Activated naive CD4-positive, alpha-beta T cell treated with Interleukin-2 at 50 U/mL for 16 hours (primary cell): ENCODE measurements at places on chromosomes 5 and 9.

- DNase-seq, result no peak
Measured at GRCh38 chr5:10306806-10307205, 896 bp downstream of the CMBL start.

GRCh38 chr9:108812396-108813025, 43.3 kb downstream of the ACTL7B start:
- no peak for DNase-seq

DNA sequence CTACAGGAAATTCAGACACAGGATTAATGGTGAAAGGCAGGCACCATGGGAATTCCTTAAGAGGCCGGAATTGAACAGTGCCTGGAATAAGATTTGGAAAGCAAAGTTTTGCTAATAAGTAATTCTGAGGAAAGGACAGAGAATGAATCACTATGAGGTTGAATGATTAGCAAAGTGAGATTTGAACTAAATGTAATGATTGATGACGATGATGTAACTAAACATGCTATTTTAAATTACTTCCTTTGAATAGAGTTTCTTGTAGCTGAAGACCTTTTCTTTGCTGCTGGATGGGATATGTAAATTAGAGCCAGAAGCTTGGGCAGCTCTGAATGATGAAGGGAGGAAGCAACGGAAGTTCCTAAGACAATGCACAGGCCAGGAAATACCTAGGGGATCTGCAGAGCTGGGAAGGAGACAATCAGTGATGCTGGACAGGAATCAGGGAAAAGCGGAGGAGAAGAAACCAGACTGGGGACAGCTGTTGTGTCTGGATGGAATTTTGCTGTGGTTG, 482.0 kb downstream of the PSAT1 start:
- DNase-seq, result no peak

DNA sequence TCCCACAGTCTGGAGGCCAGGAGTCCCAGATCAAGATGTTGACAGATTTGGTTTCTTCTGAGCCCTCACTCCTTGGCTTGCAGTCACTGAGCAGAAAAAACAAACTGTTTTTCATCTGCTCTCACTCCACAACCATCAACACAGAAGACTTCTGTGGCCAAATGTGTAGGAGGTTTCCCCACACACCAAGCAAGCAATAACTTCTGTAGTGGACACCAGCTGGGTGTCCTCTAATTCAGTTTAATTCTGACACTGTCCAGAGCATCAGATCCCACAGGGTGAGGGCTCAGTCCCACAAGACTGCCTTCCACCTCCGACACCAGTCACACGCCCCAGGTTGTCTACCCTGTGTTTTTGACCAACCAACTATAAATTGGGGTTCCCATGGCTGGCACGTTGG, 209.9 kb downstream of the AOPEP start:
- DNase-seq, result no peak

DNA sequence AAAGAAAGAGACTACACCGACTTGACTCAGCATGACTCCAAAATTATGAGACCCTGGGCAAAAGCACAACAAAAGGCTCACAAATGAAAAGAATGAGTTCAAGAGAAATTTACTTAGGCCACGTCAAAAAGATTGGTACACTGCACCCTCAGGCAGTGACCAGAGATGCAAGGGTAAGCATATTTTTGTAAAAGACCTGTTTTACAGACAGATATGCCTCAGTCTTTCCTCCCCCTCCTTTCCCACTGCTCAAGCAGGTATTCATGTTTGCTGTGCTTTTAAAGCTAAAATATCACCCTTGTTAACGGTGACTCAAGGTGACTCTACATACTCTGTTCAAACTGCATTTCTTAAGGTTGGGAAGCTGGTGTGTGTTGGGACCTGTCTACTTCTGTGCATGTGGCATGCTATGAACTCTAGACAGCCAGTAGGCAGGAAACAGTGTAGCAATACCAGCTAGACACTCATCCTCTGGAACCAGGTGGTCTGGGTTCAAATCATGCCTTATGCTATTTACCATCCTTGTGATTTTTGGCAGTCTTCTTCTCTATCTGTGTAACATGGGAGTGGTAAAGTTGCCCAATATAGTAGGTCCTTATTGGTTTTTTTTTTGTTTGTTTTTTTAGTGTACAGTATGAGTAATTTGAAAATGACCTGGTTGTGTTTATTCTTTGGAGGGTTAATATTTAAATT, 98.7 kb downstream of the TLE4 start:
- no peak for DNase-seq

DNA sequence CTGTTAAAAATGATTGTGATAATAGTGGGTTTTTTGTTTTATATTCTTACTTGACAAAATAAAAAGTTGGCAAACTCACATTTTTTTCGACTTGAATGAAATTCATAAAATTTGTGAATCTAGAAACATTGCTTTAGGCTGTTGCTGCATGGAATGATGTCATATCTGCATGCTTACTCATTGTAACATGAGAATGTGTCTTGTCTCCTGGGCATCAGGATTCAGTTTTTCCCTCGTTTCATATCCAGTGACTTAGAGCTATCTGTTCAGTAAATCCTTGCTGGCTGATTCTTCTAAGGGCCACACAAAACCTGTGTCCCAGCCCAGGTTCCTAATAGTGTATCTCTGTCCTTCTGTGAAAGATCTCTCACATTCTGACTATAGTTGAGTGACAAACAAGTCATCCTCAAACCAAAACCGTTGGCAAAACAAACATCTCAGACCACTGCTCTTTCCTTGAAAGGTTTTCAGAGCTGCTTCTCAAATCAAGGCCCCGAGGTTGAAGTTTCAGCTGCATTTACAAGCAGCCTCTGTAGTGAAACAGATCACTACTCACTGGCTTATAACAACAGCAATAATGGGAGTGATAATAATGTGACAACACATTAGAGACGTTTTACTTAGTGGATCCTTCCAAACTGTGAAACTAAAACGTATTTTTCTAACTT, 95.0 kb downstream of the NPR3 start:
- DNase-seq, result no peak

- DNase-seq, result peak; percentile 54
Measured at GRCh38 chr9:95048225-95049087, 269.1 kb downstream of the FANCC start.

DNA sequence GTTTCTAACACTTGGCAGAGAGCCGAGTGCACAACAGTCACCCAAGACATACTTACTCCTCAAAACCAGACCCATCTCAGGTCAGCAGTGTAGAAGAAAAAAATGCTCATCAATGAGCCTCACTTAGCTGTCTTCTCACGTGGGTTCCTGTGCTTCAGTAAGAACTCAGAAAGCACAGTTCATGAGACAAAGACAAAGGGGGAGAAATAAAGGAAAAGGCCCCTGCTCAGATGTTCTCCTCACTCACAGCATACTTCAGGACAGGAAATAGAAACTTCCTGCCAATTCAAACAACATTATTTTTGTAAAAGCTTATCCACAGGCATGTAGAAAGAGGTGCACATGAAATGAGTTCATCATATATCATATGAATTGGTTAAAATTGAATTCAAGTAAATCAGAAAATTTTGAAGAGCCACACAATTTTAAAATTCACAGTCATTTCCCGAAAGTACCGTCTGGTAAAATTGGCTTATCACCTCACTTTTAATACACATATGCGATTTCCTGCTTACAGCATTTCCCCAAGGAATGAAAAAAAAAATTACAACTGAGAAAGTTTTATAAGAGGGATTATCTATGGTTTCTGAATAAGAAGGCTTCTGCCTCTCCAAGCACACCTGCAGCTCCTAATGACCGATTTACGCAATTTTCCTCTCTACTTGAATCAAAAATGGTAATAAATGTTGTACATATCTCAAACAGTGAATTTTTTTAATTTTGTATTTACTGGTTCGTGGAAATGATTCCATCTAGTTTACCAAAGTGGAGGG, 328.3 kb downstream of the TMEM167A start:
- no peak for DNase-seq

GRCh38 chr9:126932871-126933321, 18.3 kb downstream of the RALGPS1 start:
- no peak for DNase-seq

DNA sequence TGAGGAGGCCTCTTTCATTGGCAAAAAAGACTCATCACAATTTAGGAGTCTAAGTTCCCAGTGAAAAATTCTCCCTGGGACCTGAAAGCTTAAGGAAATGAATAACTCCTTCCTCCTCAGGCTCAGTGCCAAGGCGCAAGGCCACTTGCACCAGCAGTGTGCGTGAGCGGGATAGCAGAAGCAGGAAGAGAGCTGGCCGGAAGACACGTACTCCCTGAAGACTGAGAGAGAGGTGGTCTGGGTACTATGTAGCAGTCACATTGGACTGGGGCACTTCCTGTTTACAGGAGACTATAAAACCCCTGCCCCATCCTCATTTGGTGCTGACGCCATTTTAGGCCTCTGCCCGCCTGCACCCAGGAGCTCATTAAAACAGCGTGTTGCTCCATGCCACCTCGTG, 66.3 kb upstream of the IL33 start:
- DNase-seq, result no peak

DNA sequence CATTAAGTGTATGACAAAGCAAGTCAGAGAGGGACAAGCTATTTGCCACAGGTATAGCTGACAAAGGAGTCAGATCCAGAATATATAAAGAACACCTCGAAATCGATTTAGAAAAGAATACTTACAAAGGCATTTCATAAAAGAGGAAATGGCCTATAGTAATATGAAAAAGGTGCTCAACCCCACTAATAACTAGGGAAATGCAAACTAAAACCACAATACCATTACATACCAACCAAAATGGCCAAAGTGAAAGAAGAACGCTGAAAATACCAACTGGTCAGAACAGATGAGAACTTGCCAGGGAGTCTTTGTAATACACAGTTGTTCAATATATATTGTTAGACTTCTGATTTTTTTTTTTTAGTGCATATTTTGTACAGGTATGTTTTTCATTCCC, 152.9 kb downstream of the CDC42SE2 start:
- DNase-seq, result no peak

DNA sequence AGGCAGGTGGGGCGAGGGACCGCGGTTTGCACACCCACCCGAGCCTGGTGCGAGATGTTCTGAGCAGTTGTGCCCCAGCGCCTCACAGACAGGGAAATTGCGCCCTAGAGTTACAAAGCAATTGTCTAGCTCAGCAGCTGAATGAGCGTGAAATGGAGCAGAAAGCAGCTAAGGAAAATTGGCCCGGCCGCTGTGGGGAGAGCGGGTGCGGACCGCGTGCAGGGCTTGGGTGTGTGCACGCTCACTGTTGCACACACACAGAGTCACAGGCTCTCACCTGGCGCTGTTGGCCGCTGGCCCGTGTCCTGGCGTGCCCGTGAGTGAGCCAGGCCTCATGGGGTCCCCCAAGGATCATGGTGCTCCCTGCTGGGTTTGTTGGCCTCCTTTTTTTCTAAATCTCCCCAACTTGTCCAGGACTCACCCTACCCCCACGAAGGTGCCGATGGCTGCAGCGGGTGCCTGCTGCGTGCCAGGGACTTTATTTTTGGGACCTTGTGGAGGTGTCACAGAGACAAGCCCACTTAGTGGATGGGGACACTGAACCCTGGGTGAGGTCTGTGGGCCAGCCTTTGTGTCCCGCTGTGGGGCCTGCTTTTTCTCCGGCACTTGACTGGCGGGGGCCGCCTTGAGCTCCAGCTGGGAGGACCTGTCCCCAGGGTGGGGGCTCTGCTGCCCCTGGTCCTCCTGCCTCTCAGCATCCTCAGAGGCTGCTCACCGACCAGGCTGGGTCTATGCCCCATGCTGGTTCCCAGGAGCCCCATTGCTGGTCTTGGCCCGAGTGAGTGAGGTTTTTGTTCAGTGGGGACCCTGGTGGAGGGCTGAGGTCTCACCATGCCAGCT, 5.2 kb downstream of the RXRA start:
- no peak for DNase-seq

- no peak for DNase-seq
Measured at GRCh38 chr9:127762111-127762676, 16.3 kb downstream of the SH2D3C start.

GRCh38 chr9:18317896-18318295, 156.1 kb upstream of the ADAMTSL1 start:
- no peak for DNase-seq

DNA sequence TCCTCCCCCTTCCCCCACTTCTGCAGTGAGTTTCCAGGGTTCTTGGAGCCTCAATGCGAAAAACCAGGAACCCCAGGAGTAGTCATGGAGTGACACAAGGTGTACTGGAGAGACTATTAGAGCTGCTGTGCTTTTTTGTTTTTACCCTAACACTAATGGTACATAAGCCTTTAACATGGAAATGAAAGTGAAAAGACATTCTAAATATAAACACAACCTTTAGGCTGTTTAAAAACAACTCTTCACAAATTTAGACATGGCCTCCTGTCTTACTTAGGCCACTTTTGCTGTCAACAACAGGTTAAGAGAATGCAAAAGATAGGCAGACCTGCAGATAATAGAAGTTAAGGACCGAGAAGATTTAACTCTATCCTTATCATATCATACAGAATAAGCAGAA, 232.2 kb downstream of the DENND1A start:
- DNase-seq, result no peak

DNA sequence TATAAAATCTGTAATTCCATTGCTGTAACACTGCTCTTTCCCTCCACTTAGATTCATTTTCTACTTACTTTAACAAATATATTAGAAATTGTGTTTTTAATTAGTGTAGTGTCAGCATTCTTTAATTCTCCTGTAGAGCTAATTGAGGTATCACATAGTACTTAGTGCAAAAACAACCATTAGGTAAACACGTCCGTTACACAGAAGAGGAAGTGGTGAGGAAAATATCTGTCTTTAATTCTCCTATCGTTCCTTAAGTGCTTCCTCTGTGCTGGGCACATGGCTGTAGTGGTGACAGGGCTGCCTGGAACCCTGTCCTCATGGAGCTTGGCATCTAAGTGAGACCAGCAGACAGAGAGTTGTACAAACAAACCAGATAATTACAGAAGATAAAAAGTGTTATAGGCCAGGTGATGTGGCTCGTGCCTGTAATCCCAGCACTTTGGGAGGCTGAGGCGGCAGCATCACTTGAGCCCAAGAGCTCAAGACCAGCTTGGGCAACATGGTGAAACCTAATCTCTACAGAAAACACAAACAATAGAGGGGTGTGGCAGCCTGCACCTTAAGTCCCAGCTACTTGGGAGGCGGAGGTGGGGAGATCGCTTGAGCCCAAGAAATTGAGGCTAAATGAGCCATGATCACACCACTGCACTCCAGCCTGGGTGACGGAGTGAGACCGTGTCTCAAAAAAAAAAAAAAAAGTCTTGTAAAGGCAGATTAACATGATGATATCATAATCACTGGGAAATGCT, 36.4 kb downstream of the PARP8 start:
- no peak for DNase-seq

GRCh38 chr9:98402019-98402840, 146.8 kb upstream of the TBC1D2 start:
- DNase-seq, result no peak

DNA sequence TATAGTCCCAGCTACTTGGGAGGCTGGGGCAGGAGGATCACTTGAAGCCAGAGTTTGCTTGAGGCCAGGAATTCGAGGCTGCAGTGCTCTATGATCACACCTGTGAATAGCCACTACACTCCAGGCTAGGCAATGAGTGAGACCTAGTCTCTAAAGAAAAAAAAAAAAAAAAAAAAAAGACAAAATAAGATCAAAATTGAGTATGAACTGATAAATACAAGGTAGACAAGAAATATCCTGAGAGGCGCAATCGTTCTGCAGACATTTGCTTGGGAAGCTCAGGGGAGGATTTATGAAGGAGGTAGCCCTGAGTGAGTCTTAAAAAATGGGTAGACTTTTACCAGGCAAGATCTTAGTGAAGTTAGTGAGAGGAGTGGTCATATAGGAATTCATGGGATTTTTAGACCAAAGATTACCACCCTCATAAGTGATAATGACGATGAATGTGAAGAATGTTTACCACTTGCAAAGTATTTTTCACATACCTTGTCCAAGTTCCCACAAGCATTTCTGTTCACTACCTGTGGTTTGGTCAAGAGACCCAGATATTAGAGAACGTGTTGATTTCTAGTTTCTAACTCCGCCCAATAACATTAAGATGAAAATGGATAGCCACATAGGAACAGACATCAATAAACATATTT, 4.4 kb downstream of the PDCD1LG2 start:
- DNase-seq, result no peak
